ENCODE measurements at places on chromosomes 1 and 21.

- no peak for DNase-seq
These were observed 29.1 kb downstream of the TMCO4 start for GRCh38 chr1:19770436-19771190.

- DNase-seq, result no peak
These were observed 31.5 kb downstream of the C1orf198 start for GRCh38 chr1:230836793-230837192.

GRCh38 chr1:228510803-228511413 lies 23.7 kb downstream of the RNF187 start:
- no peak for DNase-seq

DNA sequence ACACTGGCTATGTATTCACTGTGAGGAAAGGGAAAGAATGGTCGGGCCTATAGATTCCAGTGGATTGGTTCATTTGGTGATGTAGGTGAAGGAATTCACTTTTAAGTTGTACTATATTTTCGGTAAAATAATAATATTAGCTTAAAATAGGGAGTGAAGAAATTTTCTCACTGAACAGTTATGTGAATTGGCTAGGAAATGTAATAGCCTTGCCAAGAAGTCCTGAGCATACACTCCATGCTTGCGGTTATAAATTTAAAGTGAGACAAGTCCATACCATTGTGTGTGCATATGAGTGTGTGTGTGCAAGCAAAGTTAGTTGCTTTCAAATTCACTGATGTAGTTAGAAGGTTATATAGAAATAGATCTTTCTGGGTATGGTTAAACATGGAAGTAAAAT lies 1651.0 kb downstream of the NCAM2 start:
- no peak for DNase-seq

GRCh38 chr1:2073382-2074230 lies 23.4 kb downstream of the PRKCZ start:
- no peak for DNase-seq

DNA sequence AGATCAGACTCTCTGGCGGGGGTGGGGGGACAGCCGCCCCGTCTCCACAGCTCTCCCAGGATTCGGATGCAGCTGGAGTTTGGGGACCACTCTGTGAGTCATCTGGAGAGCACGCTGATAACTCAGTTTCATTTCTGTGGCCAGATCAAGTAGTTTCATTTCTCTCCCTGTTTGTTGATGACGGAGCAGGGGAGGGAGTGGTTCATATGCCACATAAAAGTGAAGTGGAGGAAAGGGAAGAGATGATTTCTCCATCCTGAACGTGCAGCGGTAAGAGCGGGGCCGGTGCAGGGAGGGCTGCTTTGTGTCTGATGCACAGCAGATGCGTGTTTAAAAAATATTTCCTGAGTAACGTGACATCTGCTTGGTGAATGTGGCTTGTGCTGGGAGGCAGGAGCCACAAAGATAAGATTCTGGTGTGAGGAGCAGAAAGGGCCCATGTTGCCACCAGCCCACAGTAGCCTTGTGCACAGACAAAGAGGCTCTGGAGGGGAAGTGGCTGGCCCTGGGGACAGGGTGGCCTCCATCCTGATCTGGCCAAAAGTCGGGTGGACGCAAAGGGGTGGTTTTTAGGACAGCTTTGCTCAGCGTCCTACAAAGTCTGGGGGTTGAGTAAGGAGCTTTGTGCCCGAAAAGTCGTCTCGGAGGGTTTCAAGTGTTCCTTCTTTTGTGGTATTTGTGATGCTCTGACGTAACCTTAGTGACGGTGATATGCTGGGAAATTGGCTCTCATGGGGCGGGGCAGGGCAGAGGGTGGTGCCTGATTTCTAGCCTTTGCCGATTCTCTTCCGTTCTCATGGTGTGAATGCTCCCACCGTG lies at the start of gene MX2:
Gene MX2 (plus strand): TSS at position 242 of the 819 bp plus-strand sequence. CDS start 14,880 bp downstream, outside the sequence.
- DNase-seq, result peak; percentile 81

GRCh38 chr1:164516591-164516990 lies 42.4 kb upstream of the PBX1 start:
- DNase-seq, result no peak

DNA sequence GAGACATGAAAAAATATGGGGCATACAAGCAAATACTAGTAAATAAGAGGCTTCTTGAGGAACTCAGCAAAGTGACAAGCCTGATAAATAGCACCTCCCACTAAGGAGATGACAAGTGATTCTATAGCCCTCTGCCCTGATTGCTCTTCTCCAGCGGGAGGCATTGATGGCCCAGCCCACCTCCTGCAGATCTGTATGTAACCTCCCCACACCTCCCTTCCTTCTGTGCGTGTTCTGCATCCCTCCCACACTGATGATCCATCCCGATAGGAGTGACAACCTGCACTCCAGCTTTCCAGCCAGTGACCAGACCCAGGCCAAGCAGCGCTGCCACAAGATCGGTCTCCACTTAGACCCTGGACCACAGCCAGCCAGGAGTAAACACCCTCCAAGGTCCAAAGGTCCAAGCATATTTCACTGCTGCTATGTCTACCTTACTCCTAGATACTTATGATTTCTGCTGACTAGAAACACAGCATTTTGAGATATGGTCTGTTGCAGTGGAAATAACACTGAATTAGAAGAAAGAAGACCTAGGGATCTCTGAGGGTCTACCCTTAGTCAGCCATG lies 176.1 kb downstream of the BRINP2 start:
- no peak for DNase-seq

DNA sequence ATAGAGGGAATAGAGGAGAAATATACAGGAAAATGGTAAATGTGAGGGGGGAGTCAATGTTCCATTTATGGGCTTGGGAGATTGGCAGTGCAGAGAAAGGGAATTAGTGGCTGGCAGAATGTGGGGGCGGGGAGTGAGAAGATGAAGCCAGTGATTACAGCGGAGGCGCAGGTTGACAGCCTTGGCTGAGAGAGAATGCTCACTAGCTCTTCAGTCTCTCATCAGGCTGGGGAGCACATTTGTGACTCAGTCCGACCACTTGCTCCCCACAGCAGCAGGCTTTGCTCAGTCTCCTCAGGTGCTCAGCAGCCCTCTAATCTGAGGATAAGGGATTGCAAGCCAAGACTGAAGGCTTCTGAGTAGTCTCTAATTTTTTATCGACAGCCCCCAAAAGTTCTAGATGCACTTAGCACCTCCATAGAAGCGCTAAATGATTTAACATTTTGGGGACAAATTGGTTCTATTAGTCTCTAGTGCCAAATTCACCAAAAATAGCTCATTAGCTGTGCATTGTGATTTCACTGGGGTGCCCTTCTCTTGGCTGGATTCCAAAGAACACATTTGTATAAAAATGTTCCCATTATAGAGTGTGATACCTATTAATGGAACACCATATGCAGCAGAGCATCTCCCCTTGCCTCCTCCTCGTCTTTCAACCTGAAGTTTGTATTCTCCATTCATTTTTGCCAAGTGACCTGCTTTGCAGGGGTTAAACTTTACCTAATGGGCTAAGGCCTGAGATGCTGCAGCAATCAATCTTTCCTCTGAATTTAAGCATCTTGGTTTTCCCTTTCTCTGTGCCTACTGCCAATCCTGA lies 191.8 kb downstream of the ZNF326 start:
- DNase-seq, result no peak

DNA sequence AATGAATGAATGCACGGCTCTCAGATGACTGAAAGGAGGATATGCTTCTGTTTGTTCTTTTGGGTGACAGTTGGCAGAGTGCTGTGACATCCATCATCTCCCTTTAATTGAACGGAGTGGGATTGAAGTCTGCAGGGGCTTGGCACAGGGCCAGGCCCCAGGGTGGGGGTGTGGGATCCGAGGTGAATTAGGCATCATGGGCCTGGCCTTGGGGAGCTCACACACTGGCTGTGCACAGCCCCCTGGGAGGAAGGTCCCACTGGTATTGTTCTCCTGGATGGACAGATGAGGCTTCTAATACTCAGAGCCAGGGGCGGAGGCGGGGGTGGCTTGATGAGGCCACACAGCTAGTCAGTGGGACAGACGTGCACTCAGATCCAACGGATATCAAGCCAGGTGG lies 19.3 kb downstream of the EPHB2 start:
- DNase-seq, result no peak

DNA sequence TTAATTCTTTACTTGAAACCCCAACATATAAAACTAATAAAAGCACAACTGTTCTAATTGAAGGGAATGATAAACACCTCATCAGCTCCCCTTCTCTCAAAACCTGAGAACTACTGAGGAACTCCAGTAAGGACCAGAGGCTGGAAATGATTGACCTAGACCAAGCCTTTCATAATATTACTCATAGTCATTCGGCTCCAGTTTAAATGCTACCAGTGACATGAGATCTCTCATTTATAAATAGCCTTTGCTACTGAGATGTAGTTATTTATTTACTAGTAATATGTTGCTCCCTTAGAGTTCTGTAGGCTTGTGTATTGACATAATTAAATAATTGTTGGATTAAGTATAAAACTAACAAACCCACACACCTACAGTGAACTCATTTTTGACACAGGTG lies 209.8 kb upstream of the PRMT6 start:
- no peak for DNase-seq

GRCh38 chr1:223556414-223557129 lies 108.9 kb downstream of the CAPN8 start:
- DNase-seq, result no peak

GRCh38 chr21:45556645-45557615 lies 14.7 kb upstream of the SLC19A1 start:
- DNase-seq, result no peak

GRCh38 chr1:189084811-189085210 lies 1392.9 kb downstream of the BRINP3 start:
- no peak for DNase-seq
